ENCODE measurements at places on chromosomes 7 and 10.

DNA sequence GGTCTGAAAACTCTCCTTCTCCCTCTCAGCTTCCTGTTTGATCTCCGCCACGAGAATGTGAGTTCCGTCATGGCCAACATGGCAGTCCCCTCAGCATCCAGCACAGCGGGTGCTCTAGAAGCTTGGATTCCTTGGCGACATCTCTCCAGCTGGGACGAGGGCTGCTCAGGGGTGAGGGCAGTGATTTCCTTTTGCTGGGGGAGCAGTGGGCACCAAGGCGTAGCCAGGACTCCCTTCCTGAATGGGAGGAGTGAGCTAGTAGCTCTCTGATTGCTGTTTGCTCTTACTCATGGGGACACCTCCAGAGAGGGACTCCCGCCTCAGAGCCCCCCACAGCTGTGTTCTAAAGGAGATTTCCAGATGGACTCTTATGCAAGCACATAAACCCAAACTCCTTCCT, 28.8 kb upstream of the CTBP2 start:
- DNase-seq, result no peak

DNA sequence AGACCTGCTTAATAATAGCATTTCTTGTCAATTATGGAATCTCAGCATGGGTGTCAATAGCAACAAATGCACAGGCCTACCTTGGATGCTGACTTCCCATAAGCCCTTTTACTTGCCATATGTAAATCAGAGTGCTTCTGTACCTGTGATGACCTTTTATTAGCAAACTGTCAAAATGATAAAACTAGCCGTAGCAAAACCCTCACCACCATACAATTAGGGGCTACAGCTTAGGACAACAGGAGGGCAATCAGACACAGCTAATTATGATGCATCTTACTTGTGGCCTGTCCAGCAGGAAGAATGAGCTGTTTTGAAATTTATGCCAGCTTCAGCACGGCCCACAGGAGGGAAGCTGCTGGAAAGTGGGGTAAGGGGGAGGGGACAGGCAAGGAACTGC, 201.6 kb downstream of the TAX1BP1 start:
- DNase-seq, result no peak

DNA sequence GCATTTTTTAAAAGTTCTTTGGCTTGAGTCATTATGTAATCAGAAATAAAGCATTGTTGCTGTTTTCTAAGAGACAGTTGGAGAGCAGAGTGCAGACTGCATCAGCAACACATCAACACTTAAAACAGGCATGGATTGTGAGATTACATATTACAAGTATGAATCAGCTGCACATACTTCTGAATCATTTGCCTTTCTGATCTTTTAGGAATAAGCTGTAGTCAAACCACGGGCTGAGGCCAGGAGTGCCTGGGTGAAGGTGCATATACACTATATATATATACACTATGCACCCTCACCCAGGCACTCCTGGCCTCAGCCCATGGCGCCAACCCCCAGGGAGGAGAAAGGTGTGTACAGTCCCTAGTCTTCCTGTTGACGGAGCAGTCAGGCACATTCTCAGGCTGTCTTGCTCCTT, 52.4 kb upstream of the DLX6 start:
- DNase-seq, result no peak

GRCh38 chr10:92809840-92810239, 38.5 kb upstream of the EXOC6 start:
- DNase-seq, result no peak

DNA sequence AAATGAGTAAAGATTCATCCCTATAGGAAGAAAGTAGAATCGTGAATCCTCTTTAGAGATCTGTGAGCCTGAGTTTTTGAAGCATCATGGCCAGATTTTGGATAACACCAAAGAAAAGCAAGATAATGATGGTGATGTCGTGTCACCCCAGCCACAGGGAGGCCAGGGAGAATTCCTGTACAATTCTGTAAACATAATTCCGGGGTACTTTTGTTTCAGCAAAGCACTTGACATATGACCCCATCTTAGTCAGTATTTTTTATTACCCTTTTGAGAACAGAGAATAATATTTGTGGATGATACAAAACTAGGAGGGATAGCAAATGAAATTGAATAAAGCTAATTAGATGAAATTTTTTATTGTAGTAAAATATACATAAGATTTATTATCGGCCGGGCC, 33.8 kb downstream of the NACAD start:
- DNase-seq, result no peak

DNA sequence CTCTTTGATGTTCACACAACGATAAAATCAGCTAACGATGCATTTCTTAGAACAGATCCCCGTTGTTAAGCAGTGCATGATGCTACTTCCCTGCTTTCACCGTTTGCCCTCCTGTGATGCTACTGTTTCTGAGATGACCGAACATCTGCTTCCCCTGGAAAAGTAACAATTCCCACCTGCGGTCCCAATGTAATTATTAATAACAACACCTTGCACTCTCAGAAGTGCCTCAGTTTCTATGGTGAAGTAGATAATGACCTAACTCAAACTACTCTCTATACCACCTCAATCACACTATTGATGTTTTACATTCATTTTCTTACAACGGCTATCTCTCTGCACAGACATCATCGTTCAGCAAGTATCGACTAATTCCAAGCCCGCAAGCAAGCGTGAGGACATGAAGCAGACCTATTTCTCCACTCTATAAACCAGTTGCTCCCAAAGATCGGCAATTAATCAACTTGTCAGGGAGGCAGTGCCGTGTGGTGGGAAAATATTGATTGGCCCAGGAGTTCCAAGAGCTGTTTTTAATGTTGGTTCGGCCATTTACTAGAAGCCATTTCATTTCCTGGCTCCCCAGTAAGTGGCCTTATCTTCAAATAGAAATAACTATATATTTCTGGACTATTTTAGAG, 42.7 kb downstream of the FAM107B start:
- no peak for DNase-seq

DNA sequence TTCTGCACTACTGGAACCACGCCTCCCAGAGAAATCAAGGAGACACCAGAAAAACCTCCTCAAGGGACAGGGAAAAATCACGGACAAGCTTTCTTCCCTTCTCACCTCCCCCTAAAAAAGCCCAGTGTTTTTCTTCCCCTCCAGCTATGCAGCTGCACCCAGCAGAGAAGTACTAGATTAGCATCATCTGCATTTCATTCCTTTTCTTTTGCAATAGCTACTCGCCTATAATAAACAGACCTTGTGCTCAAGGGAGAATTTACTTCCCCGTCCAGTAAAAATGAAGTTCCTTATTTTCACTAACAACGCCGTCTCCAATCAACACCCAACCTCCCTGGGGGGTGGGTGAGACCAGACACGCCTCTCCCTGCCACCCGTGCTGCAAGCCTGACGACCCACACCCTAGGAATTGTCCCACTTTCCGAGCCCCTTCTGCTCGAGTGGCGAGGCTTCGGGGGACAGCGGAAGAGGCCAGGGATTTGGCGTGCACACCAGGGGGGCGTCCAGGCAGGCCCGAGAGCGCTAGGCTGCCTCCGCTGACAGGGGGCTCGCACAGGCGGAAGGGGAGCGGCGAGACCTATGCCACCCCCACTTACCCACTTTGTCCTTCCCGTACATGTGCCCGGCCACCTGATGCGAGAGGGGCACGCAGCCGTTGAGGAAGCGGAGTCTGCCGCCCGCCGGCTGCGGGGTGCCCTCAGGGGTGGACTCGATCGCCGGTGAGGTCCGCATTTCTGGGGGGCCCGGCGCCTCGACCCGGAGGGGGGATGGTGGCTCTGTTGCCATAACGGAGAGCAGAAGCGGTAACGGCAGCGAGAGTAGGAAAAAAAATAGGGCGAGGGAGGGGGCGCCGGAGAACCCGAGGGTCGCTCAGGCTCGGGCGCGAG, 625 bp downstream of the IPMK start:
- no peak for DNase-seq

GRCh38 chr7:127571741-127572505, 13.5 kb downstream of the GCC1 start:
- DNase-seq, result no peak

- DNase-seq, result no peak
Measured at GRCh38 chr10:32357056-32357735, 10.2 kb upstream of the EPC1 start.

- no peak for DNase-seq
Measured at GRCh38 chr7:118029826-118030422, 154.0 kb upstream of the LSM8 start.

DNA sequence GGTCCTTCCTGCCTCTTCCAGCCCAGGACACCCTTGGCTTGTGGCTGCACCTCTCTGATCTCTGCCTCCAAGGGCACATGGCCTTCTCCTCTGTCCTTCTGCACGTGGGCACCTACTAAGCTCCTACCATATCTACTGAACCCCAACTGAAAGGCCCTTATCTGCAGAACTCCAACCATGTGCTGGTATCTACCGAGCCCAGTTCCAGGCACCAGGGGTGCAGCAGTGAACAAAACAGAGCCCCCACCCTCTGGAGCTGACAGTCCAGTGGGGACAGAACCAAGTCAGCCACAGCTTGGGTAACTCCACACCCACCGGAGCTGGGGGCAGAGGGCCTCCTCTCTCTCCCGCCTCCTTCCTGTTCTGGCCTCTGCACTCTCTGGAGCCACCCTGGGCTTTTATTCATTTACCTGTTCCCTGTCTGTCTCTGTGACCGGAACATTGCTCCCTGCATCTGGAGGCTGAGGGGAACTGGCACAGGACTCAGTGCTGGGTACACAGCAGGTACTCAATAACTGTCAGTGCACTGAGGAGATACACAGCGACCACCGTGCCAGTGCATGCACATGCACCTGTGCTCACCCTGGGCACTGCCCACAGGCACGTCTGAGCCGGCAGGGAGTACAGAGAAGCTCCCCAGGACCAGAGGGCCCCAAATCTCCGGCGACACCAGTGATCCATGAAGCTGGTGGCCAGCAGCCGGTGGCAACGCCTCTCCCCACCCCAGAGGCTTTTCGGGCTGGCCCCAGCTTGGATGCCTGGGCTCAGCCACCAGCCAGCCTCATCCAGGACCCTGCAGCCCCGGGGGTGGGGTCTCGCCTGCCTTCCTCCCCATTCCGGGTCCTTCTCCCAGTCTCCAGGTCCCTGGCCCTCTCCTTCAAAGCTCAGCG, 2.0 kb downstream of the MICALL2 start:
- DNase-seq, result no peak

- DNase-seq, result no peak
Measured at GRCh38 chr10:114548662-114549061, 109.4 kb downstream of the ABLIM1 start.
